Osteoblast (primary cell): ENCODE measurements at places on chromosomes 5 and 9. TPM values are rescaled to one million over a fixed set of nuclear protein-coding genes. Genes with fewer than 3 reads are reported as not detected.

GRCh38 chr5:84650429-84650828, 265.7 kb upstream of the EDIL3 start:
- no peaks in the 10 kb centered on the region for H3K4me1 ChIP-seq
- H3K4me3 ChIP-seq: no peak overlapping the region

DNA sequence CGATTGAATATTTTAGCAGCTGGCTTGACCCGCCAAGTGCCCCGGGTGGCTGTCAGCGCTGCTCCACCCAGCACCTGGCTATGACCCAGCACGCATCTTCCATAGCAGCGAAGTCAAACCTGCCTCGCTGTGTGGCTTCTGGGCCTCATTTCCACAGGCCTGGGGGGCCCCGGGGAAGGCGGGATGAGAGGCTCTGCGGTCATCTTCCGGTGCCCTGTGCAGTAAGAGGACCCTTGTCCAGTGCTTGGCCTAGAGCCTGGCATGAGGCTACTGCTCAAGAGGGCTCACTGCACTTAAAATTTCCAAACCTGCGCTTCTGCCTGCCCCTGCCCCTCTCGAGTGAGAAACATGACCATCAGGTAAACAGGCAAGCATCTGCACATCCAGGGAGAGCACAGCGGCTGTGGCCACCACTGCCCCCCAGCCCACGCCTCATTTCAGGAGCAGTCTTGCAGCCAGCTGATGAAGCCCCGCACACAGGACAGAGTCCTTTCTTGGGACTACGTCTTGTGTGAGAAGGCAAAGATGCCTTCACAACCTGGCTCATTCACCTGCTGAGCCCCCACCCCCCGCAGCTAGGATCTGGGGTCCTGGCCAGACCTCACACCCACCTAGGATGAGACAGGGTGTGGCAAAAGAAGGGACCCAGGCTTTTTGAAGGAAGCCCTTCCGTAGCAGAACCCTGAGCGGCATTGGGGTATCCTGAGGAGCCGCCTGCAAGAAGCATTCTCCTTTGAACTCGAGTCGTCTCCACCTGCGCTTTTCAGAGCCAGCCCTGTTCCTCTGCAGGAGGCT, 69.5 kb upstream of the UNC5A start:
- no peaks in the 10 kb centered on the region for H3K4me1 ChIP-seq
- peak; percentile 32 for DNase-seq
- no peak overlapping the region for H3K4me3 ChIP-seq
- peaks cover 88% of the 10 kb centered on the region for H3K27me3 ChIP-seq
- no peaks in the 10 kb centered on the region for H3K36me3 ChIP-seq

DNA sequence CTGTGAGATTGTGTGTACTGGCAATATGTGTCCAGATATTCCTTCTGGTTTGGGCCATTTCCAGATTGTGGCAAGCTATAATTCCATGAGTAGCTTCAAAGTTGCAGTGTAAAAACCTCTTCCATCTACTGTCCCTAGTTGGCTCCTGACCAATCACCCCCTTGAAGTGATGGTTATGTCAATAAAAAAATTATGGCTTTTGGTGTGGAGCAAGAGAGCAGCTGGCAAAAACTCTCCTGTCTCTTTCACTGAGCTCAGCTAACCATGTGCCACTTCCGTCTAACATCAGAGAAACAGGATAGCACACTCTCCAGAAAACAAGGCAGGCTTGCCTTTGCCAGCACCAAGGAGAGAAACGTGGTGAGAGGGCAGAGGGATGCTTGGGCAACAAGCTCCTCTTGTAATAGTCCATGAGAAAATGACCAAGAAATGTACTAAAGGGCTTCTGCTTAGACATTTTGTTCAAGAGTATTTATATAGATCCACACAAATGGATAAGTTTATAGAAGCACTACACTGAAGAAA, 914.4 kb upstream of the SEMA6A start:
- H3K4me3 ChIP-seq: no peak overlapping the region
- H3K4me1 ChIP-seq: no peaks in the 10 kb centered on the region
- DNase-seq: no peak
- H3K27me3 ChIP-seq: no peaks in the 10 kb centered on the region
- no peaks in the 10 kb centered on the region for H3K36me3 ChIP-seq

DNA sequence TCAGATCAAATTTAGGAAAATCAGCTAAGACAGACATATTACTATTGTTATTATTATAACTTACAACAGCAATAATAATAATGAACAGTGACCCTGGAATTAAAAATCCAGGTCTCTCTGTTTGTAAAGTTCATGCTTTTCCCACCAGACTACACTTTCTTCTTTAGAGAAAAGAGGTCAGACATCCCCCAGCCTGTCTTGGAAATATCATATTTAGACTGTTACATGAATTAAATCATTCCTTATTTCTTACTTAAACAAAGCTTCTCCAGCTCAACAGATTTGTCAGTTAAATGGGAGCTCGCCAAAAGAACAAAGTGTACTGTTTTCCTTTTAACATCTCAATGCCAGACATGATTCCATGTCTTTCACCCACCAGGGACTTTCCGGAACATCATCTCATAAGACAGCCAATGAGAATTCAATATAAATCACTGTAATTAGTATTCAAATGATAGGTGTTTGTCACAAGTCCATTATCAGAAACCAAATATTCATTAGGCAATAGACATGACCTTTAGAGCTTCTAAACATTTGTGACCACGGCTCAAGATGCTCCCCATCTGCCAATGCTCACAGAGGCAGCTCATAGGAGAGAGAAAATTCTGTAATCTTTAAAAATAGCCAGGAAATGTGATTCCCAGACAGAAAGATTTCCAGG, 351.9 kb downstream of the ENC1 start:
- no peak overlapping the region for H3K27ac ChIP-seq
- H3K36me3 ChIP-seq: no peaks in the 10 kb centered on the region
- H3K4me3 ChIP-seq: no peak overlapping the region

DNA sequence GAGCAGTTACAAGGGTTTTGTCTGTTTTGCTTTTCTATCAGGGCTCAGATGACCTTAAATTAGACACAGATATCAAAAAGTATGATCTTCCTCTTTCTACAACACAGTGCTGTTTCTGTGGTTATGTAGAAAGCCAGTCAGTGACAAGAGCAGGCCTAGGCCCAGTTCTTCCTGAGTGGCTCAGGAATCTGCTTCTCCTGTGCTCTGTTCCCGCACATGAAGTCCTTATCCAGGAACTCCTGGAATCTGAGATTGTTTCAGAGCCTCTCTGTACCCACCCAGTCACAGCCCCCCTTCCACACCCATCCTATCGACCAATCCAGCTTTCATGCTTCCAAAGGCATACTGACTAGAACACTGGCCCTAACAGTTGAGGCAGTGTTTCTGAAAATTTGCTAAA, 40.4 kb upstream of the SMU1 start:
- H3K27me3 ChIP-seq: no peaks in the 10 kb centered on the region
- no peak for DNase-seq
- peaks cover 60% of the 10 kb centered on the region for H3K36me3 ChIP-seq
- peak overlapping the region; percentile 69 for H3K27ac ChIP-seq

GRCh38 chr9:15390201-15390600, 32.5 kb upstream of the SNAPC3 start:
- no peak overlapping the region for H3K4me3 ChIP-seq
- no peaks in the 10 kb centered on the region for H3K4me1 ChIP-seq
- H3K27ac ChIP-seq: no peak overlapping the region

- H3K4me1 ChIP-seq: no peaks in the 10 kb centered on the region
- H3K27ac ChIP-seq: no peak overlapping the region
- H3K27me3 ChIP-seq: no peaks in the 10 kb centered on the region
- H3K4me3 ChIP-seq: no peak overlapping the region
- DNase-seq: no peak
- no peaks in the 10 kb centered on the region for H3K36me3 ChIP-seq
Observed at GRCh38 chr5:107306594-107306993, 364.1 kb downstream of the EFNA5 start.

DNA sequence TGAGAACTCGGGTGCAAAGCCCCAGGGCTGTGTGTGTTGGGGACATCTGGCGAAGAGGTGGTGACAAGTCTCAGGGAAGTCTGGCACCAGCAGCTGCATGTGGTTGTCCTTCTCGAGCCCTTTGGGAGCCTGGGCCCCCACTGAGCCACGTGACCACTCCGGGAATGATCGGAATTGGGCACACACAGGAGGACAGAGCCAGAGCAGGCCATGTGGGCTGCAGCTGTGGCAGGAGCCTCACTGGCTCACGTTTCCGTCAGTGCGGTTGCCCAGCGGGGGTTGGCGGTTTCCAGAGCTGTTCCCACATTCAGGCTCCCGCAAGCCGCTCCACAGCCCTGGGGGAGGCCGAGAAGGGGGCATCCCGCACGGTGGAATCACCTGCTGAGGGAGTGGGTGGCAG, 6.8 kb upstream of the CEL start:
- peaks cover 46% of the 10 kb centered on the region for H3K36me3 ChIP-seq
- H3K4me1 ChIP-seq: peaks cover 8% of the 10 kb centered on the region
- no peaks in the 10 kb centered on the region for H3K27me3 ChIP-seq
- no peak overlapping the region for H3K27ac ChIP-seq
- DNase-seq: peak; percentile 94

- no peaks in the 10 kb centered on the region for H3K36me3 ChIP-seq
- no peak for DNase-seq
- no peaks in the 10 kb centered on the region for H3K4me1 ChIP-seq
- no peaks in the 10 kb centered on the region for H3K27me3 ChIP-seq
- H3K4me3 ChIP-seq: no peak overlapping the region
Observed at GRCh38 chr5:3789519-3790193, 194.0 kb downstream of the IRX1 start.

DNA sequence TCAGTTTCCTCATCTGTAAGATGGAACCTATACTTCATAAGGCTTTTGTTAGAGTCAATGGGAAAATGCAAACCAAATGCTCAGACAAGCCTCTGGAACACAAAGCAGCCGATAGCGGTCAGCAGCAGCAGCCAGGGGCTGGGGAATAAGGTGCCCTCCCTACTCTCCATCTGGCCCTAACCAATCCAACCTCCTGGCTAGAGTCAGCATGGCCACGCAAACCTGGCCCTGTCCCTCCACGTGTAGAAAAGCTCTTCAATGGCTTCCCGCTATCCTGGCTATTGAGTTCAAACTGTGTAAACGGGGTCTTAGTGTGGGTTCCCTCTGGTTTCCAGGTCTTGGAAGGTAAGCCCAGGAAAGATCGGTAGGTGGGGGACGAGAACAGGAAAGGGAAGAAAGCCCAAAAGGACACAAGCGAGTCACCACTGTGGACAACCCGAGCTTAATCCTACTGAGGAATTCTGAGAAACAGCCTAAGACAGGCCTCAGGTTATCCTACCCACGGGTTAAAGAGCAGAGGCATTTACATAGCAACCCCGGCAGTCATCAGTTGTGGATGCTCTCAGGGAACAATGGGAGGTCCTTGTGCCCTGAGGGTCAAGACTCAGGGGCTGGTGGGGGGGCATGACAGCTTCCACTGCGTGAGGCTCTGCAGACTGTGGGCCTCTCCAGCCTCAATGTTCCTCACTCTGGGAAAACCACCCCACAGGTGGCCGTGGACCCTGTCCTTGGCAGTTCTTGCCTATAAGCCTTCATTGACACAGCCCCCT, 30.9 kb downstream of the FABP6 start:
- no peak overlapping the region for H3K27ac ChIP-seq
- H3K27me3 ChIP-seq: no peaks in the 10 kb centered on the region
- H3K4me3 ChIP-seq: no peak overlapping the region
- no peaks in the 10 kb centered on the region for H3K36me3 ChIP-seq

DNA sequence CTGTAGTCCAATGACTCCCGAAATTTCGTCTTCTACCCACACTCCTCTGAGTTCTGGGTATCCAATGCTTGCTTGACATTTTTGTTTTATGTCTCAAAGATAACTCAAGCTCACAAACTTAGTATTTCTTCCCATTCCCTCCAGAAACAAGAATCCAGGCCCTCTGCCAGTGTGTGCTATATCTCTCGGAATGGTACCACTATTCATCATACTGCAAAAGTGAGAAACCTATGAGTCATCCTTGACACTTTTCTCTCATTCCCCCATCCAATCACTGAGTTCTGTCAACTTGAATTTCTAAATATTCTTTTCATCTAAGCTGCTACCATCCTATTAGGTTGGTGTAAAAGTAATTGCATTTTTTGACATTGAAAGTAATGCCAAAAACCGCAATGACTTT, 9.8 kb downstream of the SLC12A2 start:
- H3K36me3 ChIP-seq: no peaks in the 10 kb centered on the region
- DNase-seq: no peak
- H3K27me3 ChIP-seq: no peaks in the 10 kb centered on the region
- H3K27ac ChIP-seq: no peak overlapping the region

- no peaks in the 10 kb centered on the region for H3K36me3 ChIP-seq
- no peak for DNase-seq
- H3K4me3 ChIP-seq: no peak overlapping the region
- H3K4me1 ChIP-seq: no peaks in the 10 kb centered on the region
- no peak overlapping the region for H3K27ac ChIP-seq
Observed at GRCh38 chr5:147621016-147621415, 111.1 kb upstream of the DPYSL3 start.

DNA sequence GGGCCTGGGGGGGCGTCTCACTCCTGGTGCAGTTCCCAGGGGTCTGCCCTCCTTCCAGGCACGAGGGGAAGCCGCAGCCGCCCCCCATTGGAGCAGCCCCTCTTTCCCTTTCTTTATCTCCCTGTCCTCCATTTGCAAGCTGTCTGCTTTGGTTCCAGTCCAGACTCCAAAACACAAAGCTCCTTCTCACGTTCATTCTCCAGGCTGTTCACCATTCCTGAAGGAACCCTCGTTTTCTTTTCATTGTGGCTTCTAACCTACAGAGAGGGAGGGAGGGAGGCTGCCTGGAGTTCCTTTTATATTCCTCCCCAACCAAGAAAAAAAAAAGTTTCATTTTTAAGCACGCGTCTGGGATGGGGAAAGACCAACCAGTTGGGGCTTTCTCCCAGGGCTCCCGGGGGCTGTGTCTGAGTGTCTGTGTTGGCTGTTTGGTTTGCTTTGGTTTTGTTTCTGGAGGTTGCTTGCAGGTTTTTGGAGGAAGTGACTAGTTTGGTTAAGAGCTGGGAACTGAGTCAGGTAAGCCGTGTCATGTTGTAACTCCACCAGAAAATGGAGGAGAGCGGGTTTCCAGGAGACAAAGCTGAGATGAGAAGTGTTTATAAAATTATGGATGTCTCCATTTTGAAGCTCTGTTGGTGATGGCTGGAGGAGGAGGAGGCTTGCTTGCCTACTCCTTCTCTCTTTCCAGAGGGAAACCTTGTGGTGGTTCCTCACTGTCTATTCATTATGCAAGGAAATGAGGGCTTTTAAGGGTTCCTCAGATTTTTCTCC, 1.6 kb downstream of the ZNF462 start:
- H3K36me3 ChIP-seq: no peaks in the 10 kb centered on the region
- H3K27me3 ChIP-seq: peaks cover 9% of the 10 kb centered on the region
- DNase-seq: peak; percentile 54
- peaks cover 29% of the 10 kb centered on the region for H3K4me1 ChIP-seq
- peak overlapping the region; percentile 90 for H3K4me3 ChIP-seq

GRCh38 chr5:151255621-151256286, 2.8 kb downstream of the GM2A start:
- no peaks in the 10 kb centered on the region for H3K36me3 ChIP-seq
- no peaks in the 10 kb centered on the region for H3K27me3 ChIP-seq

GRCh38 chr5:57613741-57614140, 131.1 kb upstream of the ACTBL2 start:
- no peak for DNase-seq
- no peak overlapping the region for H3K4me3 ChIP-seq
- no peak overlapping the region for H3K27ac ChIP-seq
- H3K27me3 ChIP-seq: peaks cover 3% of the 10 kb centered on the region

ASPN gene
- total RNA-seq: 1.1 and 1.2 TPM in 2 replicates

ANKRD18B gene
- 0.59 TPM in 1 of 2 replicates, not detected in the other for total RNA-seq

DND1 gene
- 0.59 TPM in 1 of 2 replicates, not detected in the other for total RNA-seq

CCNI2 gene
- not detected in 2 replicates for total RNA-seq

CDC20B gene
- not detected in 2 replicates for total RNA-seq

PLAC8L1 gene
- total RNA-seq: not detected in 2 replicates

KLHL3 gene
- 6.2 and 7.1 TPM in 2 replicates for total RNA-seq

DCAF10 gene
- total RNA-seq: 28.6 and 30.4 TPM in 2 replicates

FOXD4L5 gene
- under 0.01 TPM in 1 of 2 replicates, not detected in the other for total RNA-seq

NUP214 gene
- 15.0 and 17.7 TPM in 2 replicates for total RNA-seq

DMRTA1 gene
- total RNA-seq: 4.3 and 5.3 TPM in 2 replicates

HTR1A gene
- total RNA-seq: not detected in 2 replicates
